ENCODE measurements at places on chromosomes 7 and 10. TPM values are rescaled to one million over a fixed set of nuclear protein-coding genes. Genes with fewer than 3 reads are reported as not detected.

DNA sequence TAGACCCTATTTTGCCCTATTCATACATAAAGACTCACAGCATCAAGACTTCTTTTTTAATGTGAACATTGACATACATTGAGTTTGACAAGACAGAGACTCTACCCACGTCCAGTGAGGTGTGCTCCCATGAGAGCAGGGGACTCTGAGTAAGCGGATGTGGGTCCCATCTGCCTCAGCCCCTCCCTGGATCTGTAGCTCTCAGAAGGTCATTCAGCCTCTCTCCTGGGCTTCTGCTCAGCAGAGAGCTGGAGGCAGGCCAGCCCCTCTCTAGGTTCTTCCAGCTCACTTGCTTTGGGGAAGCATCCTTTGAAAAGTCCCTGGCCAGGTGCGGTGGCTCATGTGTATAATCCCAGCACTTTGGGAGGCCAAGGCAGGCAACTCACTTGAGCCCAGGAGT, 146.9 kb upstream of the ZMIZ1 start:
- H3K36me3 ChIP-seq: no peaks in the 10 kb centered on the region
- no peak overlapping the region for H3K4me3 ChIP-seq
- H3K4me1 ChIP-seq: peaks cover 18% of the 10 kb centered on the region
- H3K27me3 ChIP-seq: no peaks in the 10 kb centered on the region
- no peak overlapping the region for H3K27ac ChIP-seq
- no peak for DNase-seq

DNA sequence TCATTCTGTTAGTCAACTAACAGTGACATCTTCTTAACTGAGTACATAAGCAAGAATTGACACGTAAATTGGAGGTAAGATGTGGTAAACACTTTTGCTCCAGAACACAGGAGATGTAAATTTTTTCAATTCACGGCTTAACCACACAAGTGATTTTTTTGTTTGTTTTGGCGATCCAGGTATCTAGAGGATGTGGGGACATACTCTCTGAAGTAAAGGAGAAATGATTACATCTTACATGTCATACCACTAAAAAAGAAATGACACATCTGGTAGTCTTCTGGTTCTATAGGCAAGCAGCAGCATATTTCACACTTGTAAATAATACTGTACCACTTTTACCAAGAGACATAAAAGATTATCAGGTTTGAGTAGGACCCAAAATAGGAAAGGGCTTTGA, 200.3 kb upstream of the ZWINT start:
- DNase-seq: no peak
- H3K27ac ChIP-seq: no peak overlapping the region
- H3K27me3 ChIP-seq: no peaks in the 10 kb centered on the region
- no peak overlapping the region for H3K4me3 ChIP-seq

- peaks cover 5% of the 10 kb centered on the region for H3K4me1 ChIP-seq
- peaks cover 32% of the 10 kb centered on the region for H3K36me3 ChIP-seq
- H3K27me3 ChIP-seq: no peaks in the 10 kb centered on the region
- peak; percentile 67 for DNase-seq
Observed at GRCh38 chr7:101232141-101232850, 5.3 kb downstream of the CLDN15 start.

- no peak overlapping the region for H3K27ac ChIP-seq
- H3K4me1 ChIP-seq: no peaks in the 10 kb centered on the region
- H3K27me3 ChIP-seq: peaks cover 20% of the 10 kb centered on the region
- no peak for DNase-seq
- no peaks in the 10 kb centered on the region for H3K36me3 ChIP-seq
Observed at GRCh38 chr10:11286261-11286852, 268.7 kb downstream of the CELF2 start.

GRCh38 chr7:87877366-87878040, 1.2 kb downstream of the DBF4 start:
- peak overlapping the region; percentile 98 for H3K4me3 ChIP-seq
- peak overlapping the region; percentile 98 for H3K27ac ChIP-seq
- H3K36me3 ChIP-seq: peaks cover 28% of the 10 kb centered on the region
- peak; percentile 8 for DNase-seq
- H3K27me3 ChIP-seq: no peaks in the 10 kb centered on the region

DNA sequence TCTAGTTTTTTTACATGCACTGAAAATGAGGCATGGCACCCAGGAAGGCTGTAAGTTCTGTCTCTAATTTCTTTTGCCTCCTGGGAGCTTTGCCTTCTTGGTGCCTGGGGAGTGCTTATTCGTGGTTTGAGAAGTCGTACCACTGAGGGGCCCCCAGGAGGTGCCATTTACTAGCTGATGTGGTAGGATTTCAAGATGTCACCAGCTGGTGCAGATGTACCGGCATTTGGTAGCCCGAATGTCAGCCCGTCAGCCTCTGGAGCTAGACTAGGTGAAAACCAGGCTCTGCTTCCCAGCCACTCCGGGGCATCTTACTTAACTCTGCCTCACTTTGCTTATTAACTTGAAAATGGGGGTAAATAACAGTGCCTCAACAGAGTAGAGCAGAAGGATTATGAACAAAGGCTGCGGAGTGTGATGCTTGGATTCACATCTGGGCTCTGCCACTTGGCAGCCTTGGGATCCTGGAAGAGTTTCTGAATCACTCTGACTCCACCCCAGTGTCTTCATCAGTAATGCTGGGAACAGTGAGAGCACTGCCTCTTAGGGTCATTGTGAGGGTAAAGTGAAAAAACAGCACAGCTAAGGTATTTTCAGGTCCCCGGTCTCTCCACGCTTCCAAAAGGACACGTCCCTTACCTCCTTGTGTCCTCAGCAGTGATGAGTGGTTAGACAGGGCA, 31.4 kb upstream of the BTBD16 start:
- H3K4me1 ChIP-seq: no peaks in the 10 kb centered on the region
- H3K27me3 ChIP-seq: no peaks in the 10 kb centered on the region
- DNase-seq: no peak
- peaks cover 93% of the 10 kb centered on the region for H3K36me3 ChIP-seq
- no peak overlapping the region for H3K27ac ChIP-seq
- no peak overlapping the region for H3K4me3 ChIP-seq

DNA sequence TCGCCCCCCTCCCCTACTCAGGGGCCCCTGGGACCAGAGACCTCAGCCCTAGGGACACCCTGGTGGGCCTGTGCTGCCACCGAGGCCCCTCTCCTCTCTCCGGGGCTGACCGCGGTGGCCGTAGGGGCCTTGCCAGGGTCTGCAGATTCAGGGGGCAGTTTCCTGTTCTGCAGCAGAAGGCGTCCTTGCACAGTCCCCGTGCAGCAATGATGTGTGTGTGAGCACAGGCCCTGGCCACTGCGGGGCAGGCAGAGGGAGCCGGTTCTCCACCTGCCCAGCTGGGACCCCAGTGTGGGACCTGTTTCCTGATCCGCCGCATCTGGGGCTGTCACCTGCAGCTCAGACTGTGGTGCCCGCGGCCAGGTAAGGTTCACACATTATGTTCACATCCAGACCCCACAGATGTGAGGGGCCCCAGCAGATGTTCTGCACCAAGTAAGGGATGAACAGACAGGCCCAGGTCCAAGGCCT, 60.7 kb upstream of the DNAJB6 start:
- no peaks in the 10 kb centered on the region for H3K27me3 ChIP-seq
- peaks cover 19% of the 10 kb centered on the region for H3K36me3 ChIP-seq

- H3K27ac ChIP-seq: no peak overlapping the region
- H3K4me1 ChIP-seq: peaks cover 16% of the 10 kb centered on the region
- no peak overlapping the region for H3K4me3 ChIP-seq
- DNase-seq: no peak
- H3K36me3 ChIP-seq: no peaks in the 10 kb centered on the region
Observed at GRCh38 chr10:129187331-129187730, 279.7 kb upstream of the MGMT start.

ZNF425 gene
- total RNA-seq: 3.3 TPM

ENTPD1 gene
- not detected for total RNA-seq

PTER gene
- total RNA-seq: 53.2 TPM

AGAP6 gene
- 18.8 TPM for total RNA-seq

LEP gene
- not detected for total RNA-seq

ZNF488 gene
- total RNA-seq: 0.12 TPM

CCDC172 gene
- not detected for total RNA-seq

CLRN3 gene
- total RNA-seq: not detected

HDAC9 gene
- total RNA-seq: 11.3 TPM

ANKRD22 gene
- total RNA-seq: not detected
